ENCODE measurements at places on chromosomes 2 and 18.

DNA sequence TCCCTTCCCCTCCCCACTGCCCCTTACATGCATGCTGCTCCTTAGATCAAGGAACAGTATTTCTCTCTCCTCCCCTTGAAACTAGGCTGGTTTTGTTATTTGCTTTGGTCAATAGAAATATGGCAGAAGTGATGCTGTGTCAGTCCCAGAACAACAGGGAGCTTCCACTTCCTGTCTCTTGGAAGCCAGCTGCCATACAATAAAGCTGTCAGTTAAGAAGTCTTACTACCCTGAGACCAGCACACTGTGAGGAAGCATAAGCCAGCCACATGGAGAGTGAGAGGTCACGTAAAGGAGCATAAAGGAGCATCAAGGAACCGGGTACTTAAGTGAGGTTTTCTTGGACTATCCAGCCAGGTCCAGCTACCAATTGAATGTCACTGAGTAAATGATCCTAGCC is 126.6 kb downstream of the NOL4 start:
- DNase-seq, result no peak

- no peak for DNase-seq
Measured at GRCh38 chr2:75268112-75268511, 68.8 kb upstream of the TACR1 start.

- no peak for DNase-seq
Measured at GRCh38 chr2:181058378-181059269, 78.2 kb downstream of the UBE2E3 start.

- no peak for DNase-seq
Measured at GRCh38 chr18:75167759-75168618, 41.0 kb downstream of the PTGR3 start.

- no peak for DNase-seq
Measured at GRCh38 chr2:17867133-17867532, 11.3 kb upstream of the KCNS3 start.

DNA sequence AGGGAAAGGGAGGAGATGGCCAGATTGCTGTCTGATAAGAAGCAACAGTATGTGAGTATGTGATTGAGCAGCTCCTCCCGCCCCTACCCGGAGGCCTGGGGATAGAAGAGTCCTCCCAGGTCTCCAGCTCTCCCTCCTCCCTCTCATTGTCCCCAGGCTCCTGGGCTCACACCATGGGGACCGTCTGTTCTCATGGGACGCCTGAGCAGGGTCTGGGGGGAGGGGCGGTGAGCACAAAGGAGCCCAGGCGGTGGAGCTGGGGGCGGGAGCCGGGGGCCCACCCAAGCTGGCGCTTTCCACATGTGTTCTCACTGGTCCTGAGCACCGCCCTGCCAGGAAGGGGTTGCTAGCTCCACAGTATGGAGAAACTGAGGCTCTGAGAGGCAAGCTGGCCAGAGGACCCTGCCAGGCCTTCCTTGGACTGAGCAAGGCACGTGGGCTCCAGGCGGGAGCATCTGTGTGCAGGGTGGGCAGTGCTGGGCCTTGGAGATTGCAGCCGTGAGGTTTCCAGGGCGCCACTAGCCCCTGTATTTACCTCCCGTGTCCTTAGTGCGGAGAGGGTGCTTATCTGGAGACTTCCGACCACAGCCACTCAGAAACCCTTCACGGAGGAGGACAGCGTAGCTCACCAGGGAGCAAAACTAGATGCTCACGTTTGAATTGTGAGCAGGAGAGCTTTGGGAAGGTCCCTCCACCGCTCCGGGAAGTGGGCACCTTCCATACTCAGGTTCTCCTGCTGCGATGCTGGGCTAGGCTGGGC is 37.4 kb downstream of the PDIA6 start:
- DNase-seq, result no peak

GRCh38 chr2:199468561-199469513 is 11.1 kb upstream of the SATB2 start:
- DNase-seq, result no peak

- DNase-seq, result no peak
Measured at GRCh38 chr18:35122586-35123224, 81.5 kb downstream of the MAPRE2 start.

DNA sequence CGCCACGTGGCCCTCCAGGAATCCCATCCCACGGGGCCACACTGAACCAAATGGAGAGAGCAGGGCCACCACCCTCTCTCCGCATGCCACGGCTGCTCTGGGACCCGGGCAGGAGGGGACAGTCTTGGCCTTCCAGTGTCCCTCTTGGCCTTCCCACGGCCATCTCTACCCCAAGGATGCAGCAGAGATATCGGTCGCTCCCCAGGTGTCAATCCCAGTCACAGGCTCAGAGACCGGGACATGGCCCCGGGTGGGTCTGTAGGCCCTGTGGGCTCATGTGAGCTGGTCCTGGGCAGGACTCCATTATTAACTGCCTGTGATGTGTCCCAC is 15.3 kb downstream of the CAPN10 start:
- no peak for DNase-seq

GRCh38 chr2:102358496-102358895 is 2.9 kb downstream of the IL18R1 start:
- no peak for DNase-seq

DNA sequence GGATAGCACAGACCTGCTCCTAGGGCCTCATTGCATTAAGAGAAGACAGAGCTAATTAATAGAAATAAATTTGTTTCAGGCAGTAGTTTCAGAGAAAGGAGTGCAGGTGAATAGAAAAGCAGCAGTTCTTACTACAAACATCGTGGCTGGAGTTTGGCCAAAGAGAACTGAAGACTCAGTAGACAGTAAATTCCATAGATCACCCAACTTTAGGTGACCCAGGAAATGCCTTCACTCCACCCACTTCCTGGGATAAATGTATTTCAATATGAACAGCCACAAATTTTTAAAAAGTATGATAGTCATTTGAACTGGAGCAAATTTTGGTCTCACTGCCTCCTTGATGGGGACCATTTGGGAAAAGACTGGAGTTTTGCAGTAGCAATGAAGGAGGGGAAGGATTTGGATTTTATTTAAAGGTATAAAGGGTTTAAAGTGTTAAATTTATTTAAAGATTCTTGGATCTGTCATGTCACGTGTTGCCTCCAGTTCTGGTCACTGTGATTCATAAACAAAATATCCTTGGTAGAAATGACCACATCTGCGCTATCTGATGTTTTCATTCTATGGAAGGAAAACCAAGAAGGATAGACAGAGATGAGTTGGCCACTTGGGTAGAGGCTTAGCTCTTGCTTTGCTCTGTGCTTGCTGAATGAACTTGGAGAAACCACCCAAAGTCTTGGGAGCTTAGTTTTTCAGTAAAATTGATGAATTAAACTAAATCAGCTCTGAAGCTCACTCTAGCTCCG is 390.2 kb downstream of the THSD7B start:
- no peak for DNase-seq

DNA sequence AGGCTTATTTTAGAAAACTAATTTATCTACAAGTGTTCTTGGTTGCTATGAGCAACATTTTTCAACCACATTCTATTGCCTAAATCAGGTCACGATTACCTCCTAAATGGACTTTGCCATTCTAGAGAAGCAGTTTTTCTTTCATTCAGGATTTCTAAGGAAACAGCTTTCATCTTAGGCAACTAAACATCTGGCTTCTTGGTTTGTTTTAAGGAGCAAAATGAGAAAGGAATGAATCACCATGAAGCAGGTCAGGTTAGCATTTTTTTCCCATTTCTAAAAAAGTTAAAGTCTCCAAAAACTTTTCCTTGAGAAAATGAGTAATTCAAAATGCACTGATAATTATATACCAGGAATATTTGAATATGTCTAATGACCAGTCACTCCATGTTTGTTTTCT is 114.8 kb downstream of the GAREM1 start:
- no peak for DNase-seq

GRCh38 chr2:52220393-52220792 is 1188.5 kb upstream of the NRXN1 start:
- no peak for DNase-seq

DNA sequence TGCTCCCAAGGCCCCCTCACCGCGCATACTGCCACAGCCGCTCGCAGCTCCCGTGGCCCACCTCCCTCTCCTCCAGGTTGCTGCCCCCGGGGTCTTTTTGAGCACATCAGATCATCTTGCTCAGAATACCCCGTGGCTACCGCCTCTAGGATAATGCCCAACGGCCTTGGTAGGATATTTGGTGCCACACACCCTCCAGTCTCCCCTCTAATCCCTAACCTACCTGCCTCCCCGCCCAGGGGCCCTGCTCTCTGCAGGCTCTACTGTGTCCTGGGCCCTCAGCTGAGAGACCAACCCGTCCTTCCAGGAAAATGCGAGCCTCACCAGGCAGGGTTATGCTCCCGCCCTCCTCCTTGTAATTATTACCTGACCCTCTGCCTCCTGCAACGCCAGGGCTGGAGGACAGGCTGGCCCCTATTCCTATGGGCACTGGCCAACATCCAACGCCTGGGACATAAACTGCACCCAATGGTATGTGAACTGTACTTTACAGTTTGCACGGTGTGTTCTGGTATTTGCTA is 1.5 kb upstream of the MTCL1 start:
- no peak for DNase-seq

DNA sequence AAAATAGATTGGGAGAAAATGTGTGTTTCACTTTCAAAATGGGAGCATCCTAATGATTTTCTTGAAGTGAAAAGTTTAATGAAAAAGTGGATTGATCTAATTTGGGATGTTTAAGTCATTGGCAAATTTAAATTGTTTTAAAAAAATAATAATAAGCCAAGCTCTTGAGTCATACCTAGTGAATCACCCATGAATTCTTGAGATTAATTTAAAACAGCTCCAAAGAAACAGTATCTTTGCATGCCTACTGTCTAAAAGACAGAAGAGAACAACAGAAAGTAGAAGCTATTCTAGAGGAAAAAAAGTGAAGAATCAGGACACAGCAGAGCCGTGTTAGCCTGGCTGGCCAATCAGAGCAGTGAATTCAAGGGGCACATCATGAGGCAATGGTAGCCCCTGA is 7.7 kb downstream of the ACVR1C start:
- DNase-seq, result no peak

DNA sequence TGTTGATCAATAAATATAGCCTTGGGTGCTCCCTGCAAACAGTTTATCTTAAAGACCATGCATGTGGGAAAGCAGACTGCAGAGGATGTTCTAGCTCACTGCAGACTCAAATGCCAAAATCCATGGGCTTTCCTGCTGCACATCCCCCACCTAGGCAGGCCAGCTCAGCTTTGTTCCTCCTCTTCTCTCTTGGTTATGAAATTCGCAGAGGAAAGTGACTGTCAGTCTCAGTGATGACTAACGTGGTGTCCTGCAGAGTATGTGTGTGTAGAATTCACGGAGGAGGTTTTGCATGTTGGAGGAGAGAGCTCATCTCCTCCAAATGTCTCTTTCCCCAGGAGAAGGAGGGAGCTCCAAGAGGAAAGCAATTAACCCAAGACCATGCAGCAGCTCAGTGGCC is 21.4 kb upstream of the KCNS3 start:
- DNase-seq, result no peak

DNA sequence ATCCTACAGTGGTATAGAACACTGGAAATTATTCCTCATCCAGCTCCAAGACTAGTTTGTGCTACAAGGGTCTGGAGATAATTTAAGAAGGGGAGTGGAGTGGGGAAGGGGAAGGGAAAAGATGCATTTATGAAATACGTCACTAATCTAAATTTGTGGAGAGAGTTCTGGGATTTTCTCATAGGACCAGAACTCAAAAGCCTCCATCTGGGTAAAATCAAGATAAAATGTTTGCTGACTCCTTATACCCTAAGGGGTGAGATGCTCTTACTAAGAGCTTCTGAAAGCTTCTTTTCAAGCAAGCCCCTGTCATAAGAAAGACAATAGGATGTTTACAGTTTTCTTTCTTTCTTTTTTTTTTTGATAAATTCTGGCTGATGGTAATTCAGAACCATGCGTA is 88.5 kb upstream of the RBMS1 start:
- DNase-seq, result no peak

GRCh38 chr2:230226051-230226551 is 565 bp downstream of the SP140 start:
- DNase-seq, result no peak

DNA sequence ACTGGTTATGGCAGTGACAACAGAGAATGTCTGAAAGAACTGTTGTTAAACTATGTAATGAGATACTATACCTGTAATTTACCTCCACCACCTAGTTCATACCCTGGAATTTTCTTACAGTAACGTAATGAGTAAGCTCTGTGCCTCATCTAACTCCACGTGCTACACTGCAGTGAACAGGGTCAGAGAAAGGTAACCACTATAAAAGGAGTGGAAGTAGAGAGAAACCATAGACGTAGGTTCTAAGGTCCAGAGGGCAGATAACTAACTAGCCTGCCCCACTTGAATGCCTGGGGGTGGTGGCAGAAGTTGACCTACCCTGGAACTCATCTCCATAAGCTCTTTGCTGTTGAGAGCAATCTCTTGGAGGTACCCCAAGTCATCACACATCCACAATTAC is 32.0 kb upstream of the B4GALT6 start:
- no peak for DNase-seq

DNA sequence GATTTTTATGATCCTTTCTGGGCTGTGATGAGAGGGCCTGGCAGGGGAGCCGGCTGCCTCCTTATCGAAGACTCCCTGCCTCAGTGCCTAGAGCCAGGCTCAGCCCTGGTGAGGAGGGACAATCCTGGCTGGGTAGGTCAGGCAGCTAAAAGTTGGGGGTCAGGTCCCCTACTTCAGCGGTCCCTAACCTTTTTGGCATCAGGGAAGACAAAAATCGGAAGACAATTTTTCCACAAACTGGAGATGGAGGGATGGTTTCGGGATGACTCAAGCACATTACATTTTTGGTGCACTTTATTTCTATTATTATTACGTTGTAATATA is 53.1 kb downstream of the HS1BP3 start:
- DNase-seq, result no peak

DNA sequence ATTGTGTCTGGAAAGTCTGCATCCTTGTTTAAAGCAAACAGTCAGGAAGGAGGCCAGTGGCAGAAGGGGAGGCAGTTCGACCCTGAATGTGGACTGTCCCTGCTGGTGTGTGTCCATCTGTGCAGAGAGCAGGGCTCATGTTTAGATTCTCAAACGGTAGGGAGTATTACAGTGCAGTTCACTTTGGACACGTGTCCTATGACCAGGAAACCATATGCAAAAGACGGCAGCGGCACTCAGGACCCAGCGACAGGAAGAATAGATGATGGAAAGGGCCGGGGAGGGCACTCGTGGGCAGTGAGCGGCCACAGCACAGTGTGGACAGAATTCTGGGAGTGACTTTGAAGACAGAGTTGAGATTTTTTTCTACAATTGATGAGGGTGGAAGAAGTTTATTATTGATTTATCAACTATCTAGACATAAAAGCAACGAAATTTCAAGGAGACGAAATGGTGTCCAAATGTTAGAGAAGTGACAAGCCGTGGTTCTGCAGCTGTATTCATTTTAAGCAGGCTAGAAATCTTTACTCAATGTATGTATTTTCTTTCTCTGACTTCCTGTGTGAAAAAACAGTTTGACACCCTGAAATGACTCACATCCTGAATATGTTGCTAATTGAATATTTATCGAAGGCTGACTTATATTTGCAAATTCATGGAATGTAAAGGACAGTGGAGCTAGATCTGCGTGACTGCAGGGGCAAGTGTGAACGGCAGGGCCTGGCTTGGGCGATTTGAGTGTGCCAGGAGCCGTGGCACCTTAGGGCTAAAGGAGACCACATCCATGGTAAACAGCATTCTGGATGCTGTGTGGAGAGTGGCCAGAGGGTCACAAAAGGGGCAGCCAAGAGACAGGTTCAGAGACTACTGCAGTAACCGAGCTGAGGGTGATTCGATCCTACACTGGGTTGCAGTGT is 214.2 kb downstream of the PTGR3 start:
- no peak for DNase-seq

- no peak for DNase-seq
Measured at GRCh38 chr18:9210966-9211365, 74.4 kb downstream of the ANKRD12 start.

GRCh38 chr2:186848873-186849578 is at the start of gene ZSWIM2:
TSS of gene ZSWIM2 (minus strand) at chr2:186849170. CDS start at chr2:186849130, 40 bp downstream.
- DNase-seq, result no peak
